ENCODE measurements at places on chromosomes 11 and 22.

GRCh38 chr11:125932301-125932700 lies 13.5 kb upstream of the VSIG10L2 start:
- H3K27me3 ChIP-seq = no peaks in the 10 kb centered on the region
- DNase-seq = no peak
- no peak overlapping the region for H3K27ac ChIP-seq
- H3K36me3 ChIP-seq = no peaks in the 10 kb centered on the region
- H3K4me3 ChIP-seq = no peak overlapping the region

- peaks cover 49% of the 10 kb centered on the region for H3K27me3 ChIP-seq
- H3K36me3 ChIP-seq = no peaks in the 10 kb centered on the region
- DNase-seq = peak; percentile 89
- no peak within 1 kb of the TSS for H3K27ac ChIP-seq
Measured at GRCh38 chr22:43343262-43343669, at the start of gene SCUBE1. TSS of gene SCUBE1 (minus strand) at chr22:43343372. CDS start at chr22:43343261, 111 bp downstream.

- no peaks in the 10 kb centered on the region for H3K27me3 ChIP-seq
- peaks cover 35% of the 10 kb centered on the region for H3K4me1 ChIP-seq
- DNase-seq = no peak
- H3K36me3 ChIP-seq = no peaks in the 10 kb centered on the region
Measured at GRCh38 chr22:33741025-33741424, 179.3 kb downstream of the LARGE1 start.

DNA sequence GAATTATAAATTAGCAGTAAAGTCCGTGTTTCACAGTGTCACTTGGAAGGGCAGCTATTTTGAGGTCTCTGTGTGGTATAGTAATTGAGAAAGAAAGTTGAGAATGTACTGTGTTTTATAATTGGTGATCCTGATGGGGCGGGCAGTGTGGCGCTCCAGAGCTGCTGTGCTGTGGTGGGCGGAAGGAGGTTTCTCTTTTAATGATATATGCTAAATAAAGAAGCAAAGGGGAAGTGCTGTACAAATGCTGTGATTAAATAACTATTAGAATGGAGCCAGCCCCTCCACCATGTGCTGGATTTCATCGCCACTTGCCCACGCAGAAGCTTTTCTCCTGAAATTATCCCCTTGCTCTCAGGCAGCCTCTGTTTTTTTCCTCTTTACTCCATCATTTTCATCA lies 24.6 kb downstream of the ATXN10 start:
- no peaks in the 10 kb centered on the region for H3K27me3 ChIP-seq
- H3K36me3 ChIP-seq = peaks cover 21% of the 10 kb centered on the region
- no peak for DNase-seq
- peak overlapping the region; percentile 18 for H3K27ac ChIP-seq
- H3K4me1 ChIP-seq = 0 out of 2 replicates have a peak, but pooled peaks cover 8% of the 10 kb centered on the region
- H3K4me3 ChIP-seq = no peak overlapping the region

GRCh38 chr22:43288807-43289420 lies 54.3 kb downstream of the SCUBE1 start:
- DNase-seq = no peak
- H3K27me3 ChIP-seq = no peaks in the 10 kb centered on the region
- H3K27ac ChIP-seq = no peak overlapping the region
- H3K36me3 ChIP-seq = no peaks in the 10 kb centered on the region
- no peak overlapping the region for H3K4me3 ChIP-seq

GRCh38 chr22:38490475-38490874 lies 15.6 kb downstream of the DDX17 start:
- H3K4me1 ChIP-seq = peaks cover 12% of the 10 kb centered on the region
- DNase-seq = no peak
- H3K27me3 ChIP-seq = no peaks in the 10 kb centered on the region
- H3K27ac ChIP-seq = peak overlapping the region; percentile 87
- H3K4me3 ChIP-seq = no peak overlapping the region

- H3K27ac ChIP-seq = no peak overlapping the region
- H3K36me3 ChIP-seq = no peaks in the 10 kb centered on the region
- no peak overlapping the region for H3K4me3 ChIP-seq
- no peak for DNase-seq
Measured at GRCh38 chr11:131745405-131745804, 375.0 kb downstream of the NTM start.

DNA sequence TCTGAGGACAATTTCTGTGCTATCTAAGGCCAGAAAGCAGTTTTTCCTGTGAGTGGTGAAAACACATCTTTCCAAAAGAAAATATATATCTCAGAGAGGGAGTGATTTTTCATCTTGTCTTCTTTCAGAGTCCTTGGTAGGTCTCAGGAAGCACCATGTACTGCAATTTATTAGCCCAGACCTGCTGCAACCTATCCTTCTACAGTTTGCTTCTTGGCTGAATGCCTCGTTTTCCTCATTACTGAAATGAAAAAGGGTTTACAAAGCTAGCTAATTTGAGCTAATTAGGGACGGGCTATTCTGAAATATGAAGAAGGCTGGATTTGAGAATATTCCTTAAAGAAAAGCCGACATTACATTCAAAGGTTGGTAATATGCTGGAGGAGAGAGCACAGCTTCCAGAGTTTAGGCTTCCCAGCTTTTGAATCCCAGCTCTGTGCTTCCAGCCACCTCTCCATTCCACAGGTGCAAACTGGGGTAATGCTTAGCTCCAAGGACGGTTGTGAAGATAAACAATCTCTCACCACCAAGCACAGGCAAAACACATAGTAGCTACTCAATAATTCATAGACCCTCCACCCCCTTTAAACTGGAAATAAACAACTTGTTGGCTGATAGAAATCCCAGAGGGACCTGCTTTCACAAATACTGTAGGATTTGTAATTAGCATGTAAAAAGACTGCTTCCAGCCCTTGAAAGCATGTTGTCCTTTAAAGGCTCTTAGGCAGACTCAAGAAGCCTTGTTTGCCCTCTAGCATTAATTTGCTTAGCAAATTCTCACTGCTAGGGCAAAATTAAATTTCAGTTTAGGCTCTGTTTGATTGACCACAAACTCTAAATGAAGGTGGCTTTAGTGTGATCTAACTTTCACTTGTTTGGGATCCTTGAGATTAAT lies 24.5 kb upstream of the SESN3 start:
- H3K27me3 ChIP-seq = no peaks in the 10 kb centered on the region
- peaks cover 51% of the 10 kb centered on the region for H3K4me1 ChIP-seq
- H3K36me3 ChIP-seq = no peaks in the 10 kb centered on the region
- H3K4me3 ChIP-seq = peak overlapping the region; percentile 14

GRCh38 chr22:30444632-30445437 lies 19.3 kb downstream of the MTFP1 start:
- H3K4me3 ChIP-seq = peak overlapping the region; percentile 39
- no peaks in the 10 kb centered on the region for H3K27me3 ChIP-seq
- no peak overlapping the region for H3K27ac ChIP-seq
- no peaks in the 10 kb centered on the region for H3K4me1 ChIP-seq
- DNase-seq = peak; percentile 89

- H3K27ac ChIP-seq = no peak overlapping the region
- peaks cover 22% of the 10 kb centered on the region for H3K27me3 ChIP-seq
- H3K4me1 ChIP-seq = no peaks in the 10 kb centered on the region
- H3K4me3 ChIP-seq = no peak overlapping the region
Measured at GRCh38 chr11:2812371-2812991, 73.1 kb downstream of the CDKN1C start.

- no peak overlapping the region for H3K4me3 ChIP-seq
- DNase-seq = no peak
- H3K27ac ChIP-seq = no peak overlapping the region
- no peaks in the 10 kb centered on the region for H3K27me3 ChIP-seq
Measured at GRCh38 chr11:46982797-46983452, 46.4 kb downstream of the CSTPP1 start.

GRCh38 chr11:44658506-44658850 lies 68.3 kb upstream of the TSPAN18 start:
- H3K4me3 ChIP-seq = no peak overlapping the region
- no peak overlapping the region for H3K27ac ChIP-seq
- peak; percentile 48 for DNase-seq
- no peaks in the 10 kb centered on the region for H3K4me1 ChIP-seq

DNA sequence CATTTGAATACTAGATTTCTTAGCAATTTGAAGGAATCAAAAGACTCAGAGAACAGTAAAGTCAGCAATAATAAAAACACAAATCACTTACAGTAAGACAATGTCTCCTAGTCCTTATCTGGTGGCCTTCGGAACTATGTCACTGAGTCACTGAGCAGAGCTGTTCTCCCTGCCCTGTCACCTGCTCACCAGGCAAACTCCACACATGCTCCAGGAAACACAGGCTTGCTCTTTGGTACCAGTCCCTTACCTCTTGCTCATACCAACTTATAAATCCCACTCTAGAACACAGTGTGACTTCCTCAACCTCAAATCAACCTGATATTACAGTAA lies 81.1 kb upstream of the CHRM4 start:
- no peak for DNase-seq
- no peaks in the 10 kb centered on the region for H3K36me3 ChIP-seq
- no peaks in the 10 kb centered on the region for H3K4me1 ChIP-seq

Measured in GM23338 (cell line).